BJ (cell line): ENCODE measurements at places on chromosomes 11 and 22. TPM values are rescaled to one million over a fixed set of nuclear protein-coding genes. Genes with fewer than 3 reads are reported as not detected.

SLC5A12 gene
- not detected in 2 replicates for polyA plus RNA-seq

PANX3 gene
- polyA plus RNA-seq = not detected in 2 replicates

CHADL gene
- 0.51 and 0.70 TPM in 2 replicates for polyA plus RNA-seq

BAIAP2L2 gene
- polyA plus RNA-seq = 1.2 and 1.3 TPM in 2 replicates

SBF2 gene
- polyA plus RNA-seq = 33.8 and 41.2 TPM in 2 replicates

DEFB131B gene
- not detected in 2 replicates for polyA plus RNA-seq

FOLH1 gene
- polyA plus RNA-seq = not detected in 2 replicates

OR52A1 gene
- polyA plus RNA-seq = not detected in 2 replicates

WNT7B gene
- polyA plus RNA-seq = 0.04 TPM in 1 of 2 replicates, not detected in the other

KBTBD3 gene
- 1.2 and 7.4 TPM in 2 replicates for polyA plus RNA-seq

GGTLC2 gene
- not detected in 2 replicates for polyA plus RNA-seq

LARGE1 gene
- 5.4 and 8.5 TPM in 2 replicates for polyA plus RNA-seq

MS4A7 gene
- not detected in 2 replicates for polyA plus RNA-seq

MS4A4E gene
- not detected in 2 replicates for polyA plus RNA-seq

SLC17A6 gene
- polyA plus RNA-seq = not detected in 2 replicates

PTPRCAP gene
- 0.27 and 0.43 TPM in 2 replicates for polyA plus RNA-seq

XKR3 gene
- not detected in 2 replicates for polyA plus RNA-seq

PLCB3 gene
- 17.9 and 30.2 TPM in 2 replicates for polyA plus RNA-seq

DNA sequence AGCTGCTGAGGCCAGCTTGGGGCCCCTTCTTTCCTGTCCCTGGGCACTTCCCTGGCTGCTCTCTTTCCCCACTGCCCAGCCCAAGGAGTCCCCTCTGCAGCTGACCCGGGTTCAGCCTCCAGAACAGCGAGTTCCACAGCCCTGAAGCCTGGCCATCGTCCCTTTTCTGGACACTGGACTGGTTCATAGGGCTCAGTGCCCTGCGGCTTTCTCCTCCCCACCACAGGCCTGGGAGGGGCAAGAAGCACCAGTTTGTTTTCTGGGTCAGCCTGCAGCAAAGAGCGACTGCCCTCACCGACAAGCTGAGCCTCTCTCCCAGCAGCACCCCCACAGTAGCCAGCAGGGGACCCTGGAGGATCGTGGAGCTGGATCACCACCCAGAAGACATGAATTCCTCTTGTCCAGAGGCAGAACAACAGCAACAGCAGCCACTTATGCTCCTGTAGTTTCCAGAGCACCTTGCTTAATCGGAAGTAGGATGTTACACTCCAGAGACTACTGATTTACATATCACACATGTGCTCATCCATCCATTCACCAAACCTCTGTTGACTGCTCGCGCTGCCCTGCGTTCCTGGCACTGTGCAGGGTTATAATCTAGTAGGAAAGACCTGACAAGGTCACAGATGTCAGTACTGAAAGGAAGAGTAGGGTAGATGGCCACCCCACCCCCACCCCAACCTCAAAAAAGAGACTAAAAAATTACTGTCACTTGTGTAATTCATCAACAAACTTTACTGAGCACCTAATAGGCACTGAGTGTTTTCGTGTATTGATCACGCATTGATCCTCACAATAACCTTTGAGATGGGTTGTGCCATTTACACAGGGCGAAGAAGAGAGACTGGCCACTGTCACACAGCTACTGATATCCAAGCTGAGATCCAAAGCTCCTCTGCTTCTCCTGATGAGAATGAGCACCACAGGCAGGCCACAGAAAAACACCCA, 13.0 kb upstream of the CXCR5 start:
- no peak for DNase-seq

GRCh38 chr11:2816523-2816922, 69.1 kb downstream of the CDKN1C start:
- no peak for DNase-seq

- no peak for DNase-seq
Measured at GRCh38 chr11:33063326-33063881, 24.0 kb downstream of the TCP11L1 start.

GRCh38 chr11:3781423-3781822, 15.9 kb downstream of the NUP98 start:
- no peak for DNase-seq

DNA sequence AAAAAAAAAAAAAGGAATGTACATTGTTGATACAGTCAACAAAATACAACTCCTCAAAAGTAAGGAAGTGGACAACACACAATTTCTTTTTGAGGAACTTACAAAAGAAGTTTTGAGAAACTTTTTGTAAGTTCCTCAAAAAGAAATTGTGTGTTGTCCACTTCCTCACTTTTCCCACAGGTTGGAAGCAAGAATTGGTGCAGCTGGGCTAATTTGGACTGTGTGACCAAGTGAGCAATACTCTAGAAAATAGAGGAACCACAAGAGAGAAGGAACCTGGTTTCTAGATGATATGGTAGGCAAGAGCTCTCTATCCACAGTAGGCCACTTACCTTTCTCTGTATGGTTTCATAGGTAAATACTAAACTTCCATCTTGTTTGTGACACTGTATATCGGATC, 1053.8 kb downstream of the LRRC4C start:
- no peak for DNase-seq

GRCh38 chr11:90747057-90747456, 524.2 kb upstream of the CHORDC1 start:
- DNase-seq = no peak

GRCh38 chr11:82936261-82936660, 34.7 kb downstream of the DDIAS start:
- DNase-seq = no peak

DNA sequence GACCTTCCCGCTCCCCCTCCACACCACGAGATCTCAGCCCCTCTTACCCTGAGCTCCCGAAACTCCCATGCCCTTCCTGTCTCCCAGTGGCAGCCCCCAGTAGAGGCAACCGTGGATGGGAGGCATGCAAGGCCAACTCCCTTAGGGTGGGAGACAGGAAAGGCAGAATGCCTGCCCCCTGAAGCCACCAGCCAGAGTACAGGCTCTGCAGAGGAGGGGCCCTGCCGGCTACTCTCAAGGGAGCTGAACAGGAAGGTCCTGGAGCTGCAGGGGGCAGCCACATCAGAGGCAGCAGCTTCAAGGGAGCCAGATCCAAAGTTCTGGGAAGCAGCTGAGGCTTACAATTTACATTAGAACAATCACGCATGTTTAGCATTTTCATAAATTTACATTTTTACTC, 38.3 kb downstream of the PDE2A start:
- no peak for DNase-seq

DNA sequence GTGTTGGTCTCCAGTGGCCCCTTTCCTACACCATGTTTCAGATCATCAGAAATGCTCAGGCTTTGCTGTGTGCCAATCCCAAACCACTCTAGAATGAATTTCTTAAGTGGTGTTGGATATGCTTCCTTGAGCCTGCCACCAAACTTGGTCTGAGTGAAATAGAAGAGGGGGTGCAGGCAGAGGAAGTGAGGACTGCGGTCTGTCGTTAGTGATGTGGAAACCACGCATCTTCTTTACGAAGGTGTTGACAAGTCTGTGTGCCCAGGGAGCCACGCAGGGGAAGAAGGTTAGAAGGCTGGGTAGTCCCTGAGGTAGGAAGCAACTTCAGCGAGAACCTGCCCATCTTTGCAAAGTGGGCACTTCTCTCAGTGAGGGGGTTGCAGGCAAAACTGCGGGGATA, 187.4 kb upstream of the NAV2 start:
- DNase-seq = no peak

- no peak for DNase-seq
Measured at GRCh38 chr11:120007144-120007543, 130.8 kb downstream of the TRIM29 start.

GRCh38 chr11:17568944-17569343, 21.9 kb downstream of the OTOG start:
- DNase-seq = no peak

GRCh38 chr11:57277845-57278720, 41.0 kb upstream of the APLNR start:
- no peak for DNase-seq

DNA sequence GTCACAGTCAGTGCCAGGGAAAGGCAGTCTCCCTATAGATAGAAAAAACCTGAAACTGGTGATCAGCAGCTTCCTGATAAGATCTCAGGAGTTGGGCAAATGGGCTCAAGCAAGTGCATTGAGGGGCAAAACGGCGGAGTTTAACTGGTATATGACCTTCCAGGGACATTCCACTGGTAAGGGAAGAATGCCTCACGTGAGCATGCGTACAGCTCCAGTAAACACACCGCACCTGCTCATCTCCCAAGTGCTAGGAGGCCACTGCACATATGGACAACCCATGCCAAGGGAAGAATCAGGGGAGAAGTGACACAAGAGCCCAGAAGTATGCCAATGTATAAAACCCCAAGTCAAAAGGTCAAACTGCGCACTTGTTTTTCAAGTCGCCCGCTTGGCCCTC, 11.6 kb downstream of the HEPHL1 start:
- no peak for DNase-seq

GRCh38 chr11:103942646-103943045, 93.8 kb upstream of the DDI1 start:
- DNase-seq = no peak

GRCh38 chr11:13271060-13271693, 6.4 kb upstream of the BMAL1 start:
- no peak for DNase-seq

DNA sequence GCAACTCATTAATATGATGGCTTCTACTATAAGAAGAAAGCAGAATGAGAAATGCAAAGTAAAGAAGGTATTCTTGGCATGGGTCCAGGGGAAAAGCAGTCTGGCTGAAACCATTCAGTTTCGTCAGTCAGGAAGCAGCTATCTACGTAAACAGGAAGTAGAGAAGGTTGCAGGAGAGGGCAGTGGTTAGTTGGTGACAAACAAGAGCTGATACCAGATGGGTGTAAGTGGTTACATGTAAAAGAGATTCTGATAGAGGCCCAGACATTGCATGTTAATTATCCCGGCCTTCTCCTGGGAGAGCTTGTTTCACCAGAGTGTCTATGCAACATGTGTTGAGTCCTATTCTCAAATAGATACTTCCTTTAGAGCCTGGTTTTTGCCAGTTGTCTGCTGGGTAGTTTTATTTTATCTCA, 58.4 kb upstream of the PSMA1 start:
- DNase-seq = no peak

- no peak for DNase-seq
Measured at GRCh38 chr11:11436715-11437313, 83.8 kb upstream of the CSNK2A3 start.

- peak; percentile 16 for DNase-seq
Measured at GRCh38 chr11:119144825-119145486, 3.9 kb upstream of the ABCG4 start.

GRCh38 chr11:131656839-131657211, 286.4 kb downstream of the NTM start:
- DNase-seq = no peak

GRCh38 chr11:863023-863909, 20.6 kb downstream of the TSPAN4 start:
- DNase-seq = no peak

DNA sequence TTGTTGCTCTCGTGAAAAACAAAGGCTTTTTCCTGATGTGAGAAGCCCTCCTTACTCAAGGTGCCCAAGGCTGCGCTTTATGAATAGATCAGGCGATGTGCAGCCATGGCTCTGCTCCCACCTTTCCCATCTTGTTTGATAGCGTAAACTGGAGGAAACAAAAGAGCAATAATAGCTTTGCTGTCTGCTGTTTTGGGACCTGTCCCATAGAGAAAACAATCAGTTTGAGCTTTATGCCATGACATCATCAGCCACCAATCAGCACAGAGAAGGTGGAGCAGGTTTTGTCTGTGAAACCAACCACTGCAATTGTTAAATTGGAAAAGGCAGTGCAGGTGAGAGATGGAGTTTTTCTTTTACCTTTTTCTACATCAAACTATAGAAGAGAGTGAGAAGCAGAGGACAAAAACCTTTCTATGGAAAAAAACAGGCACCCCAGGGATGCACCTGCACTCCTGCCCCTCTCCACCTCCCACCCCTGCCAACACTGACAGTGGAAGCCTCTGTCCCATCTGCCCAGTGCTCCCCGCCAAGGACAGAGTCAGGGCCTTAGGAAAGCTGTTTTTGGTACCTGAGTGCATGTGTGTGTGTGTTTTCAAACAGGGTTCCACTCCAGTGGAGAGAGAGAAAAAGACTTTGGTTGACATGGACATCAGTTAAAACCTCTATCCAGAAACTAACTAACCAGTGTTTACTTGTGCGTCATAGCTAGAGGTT, 80.7 kb downstream of the MICAL3 start:
- DNase-seq = no peak

DNA sequence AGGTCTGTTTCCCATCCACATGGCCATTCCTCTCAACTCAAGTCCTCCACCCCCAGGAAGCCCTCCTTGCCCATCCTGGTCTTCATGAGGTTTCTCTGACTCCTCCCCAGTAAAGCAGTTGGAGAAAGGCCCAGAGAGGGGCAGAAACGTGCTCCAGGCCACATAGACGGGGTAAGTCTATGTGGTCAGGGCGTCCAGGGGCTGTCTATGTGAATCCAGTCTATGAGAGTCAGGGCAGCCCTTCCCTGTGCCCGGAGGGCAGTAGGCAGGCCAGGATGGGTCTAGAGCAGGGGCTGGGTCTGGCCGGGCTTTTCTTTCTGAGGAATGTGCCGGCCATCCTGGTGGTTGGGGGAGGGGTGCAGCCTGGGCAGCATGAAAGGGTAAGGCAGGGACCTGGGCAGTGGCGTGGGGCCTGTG, 11.7 kb downstream of the GUCD1 start:
- no peak for DNase-seq

- DNase-seq = no peak
Measured at GRCh38 chr11:3877364-3878257, 22.1 kb downstream of the STIM1 start.

DNA sequence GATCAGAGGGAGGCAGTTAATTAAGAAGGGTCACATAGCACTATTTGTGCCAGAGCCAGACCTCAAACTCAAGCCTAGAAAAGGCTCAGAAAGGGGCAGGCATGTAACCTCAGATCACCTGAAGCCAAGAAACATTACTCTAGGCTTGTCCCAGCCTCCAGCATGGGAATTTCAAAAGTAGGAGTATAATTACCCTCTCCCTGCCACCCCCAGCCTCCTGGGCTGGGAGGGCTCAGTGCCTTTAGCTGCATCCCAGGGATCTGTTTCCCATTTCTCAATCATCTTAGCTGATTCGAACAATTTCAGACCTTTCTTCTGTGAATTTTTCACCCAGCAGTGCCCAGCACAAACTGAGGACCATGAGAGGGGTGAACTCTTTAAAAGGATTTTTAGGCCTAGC, 33.1 kb upstream of the LRRC10B start:
- DNase-seq = no peak

- no peak for DNase-seq
Measured at GRCh38 chr11:134543645-134544044, 131.6 kb upstream of the B3GAT1 start.

DNA sequence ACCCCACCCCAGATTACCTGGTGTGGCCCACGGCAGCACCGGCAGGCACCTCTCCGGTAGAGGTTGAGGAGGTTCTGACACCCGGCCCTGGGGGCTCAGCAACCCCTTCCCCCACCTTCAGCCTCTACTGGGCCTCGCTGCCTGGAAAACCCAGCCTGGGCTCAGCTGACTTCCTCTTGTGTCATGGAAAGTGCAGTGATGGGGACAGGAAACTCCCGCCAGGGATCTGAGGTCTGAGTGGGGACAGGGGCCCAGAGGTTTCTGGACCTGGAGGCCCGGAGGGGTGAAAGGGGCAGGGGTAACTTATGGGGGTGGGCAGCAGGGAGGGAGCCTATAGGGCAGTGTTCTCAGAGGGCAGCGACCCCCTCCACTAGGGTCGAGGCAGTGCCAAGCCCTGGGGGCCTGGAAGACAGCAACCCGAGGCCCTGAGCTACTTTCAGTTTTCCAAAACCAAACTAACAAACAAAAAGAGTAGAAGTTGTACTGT, 10.0 kb upstream of the CD5 start:
- DNase-seq = no peak

- DNase-seq = peak; percentile 1
Measured at GRCh38 chr11:11701070-11701469, 79.3 kb upstream of the GALNT18 start.

GRCh38 chr11:27212248-27212780, 150.7 kb downstream of the CCDC34 start:
- DNase-seq = no peak
